Liver (tissue), 10 donors: ENCODE measurements at places on chromosomes 5 and 9. TPM values are rescaled to one million over a fixed set of nuclear protein-coding genes. Genes with fewer than 3 reads are reported as not detected.

GRCh38 chr5:177496727-177497291, 595 bp downstream of the PDLIM7 start:
- peak overlapping the region; percentile 64 for H3K27ac ChIP-seq
- H3K4me3 ChIP-seq, result peak overlapping the region; percentile 59
- no peaks in the 10 kb centered on the region for H3K36me3 ChIP-seq
- no peak for DNase-seq
- peaks cover 14% of the 10 kb centered on the region for H3K4me1 ChIP-seq

DNA sequence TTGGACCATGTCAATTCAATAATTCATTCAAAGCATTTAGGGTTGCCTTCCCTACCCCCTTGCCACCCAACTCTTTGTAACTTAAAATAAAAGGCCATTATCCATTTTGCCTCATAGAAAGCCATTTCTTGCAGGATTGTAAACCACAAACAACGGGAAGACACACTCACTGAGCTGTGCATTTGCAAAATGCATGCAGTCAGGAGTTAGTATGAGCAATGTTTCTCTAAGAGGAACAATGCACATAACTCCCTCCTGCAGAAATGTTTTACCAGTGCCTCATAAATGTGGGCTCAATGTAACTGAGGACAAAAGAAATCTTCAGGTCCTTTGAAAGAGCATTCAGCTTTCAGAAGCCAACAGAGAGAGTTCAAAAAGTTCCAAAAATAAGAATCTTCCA, 98.5 kb upstream of the ABCA1 start:
- no peak for DNase-seq
- no peaks in the 10 kb centered on the region for H3K36me3 ChIP-seq
- H3K4me3 ChIP-seq, result no peak overlapping the region
- no peak overlapping the region for H3K27ac ChIP-seq
- no peaks in the 10 kb centered on the region for H3K4me1 ChIP-seq

DNA sequence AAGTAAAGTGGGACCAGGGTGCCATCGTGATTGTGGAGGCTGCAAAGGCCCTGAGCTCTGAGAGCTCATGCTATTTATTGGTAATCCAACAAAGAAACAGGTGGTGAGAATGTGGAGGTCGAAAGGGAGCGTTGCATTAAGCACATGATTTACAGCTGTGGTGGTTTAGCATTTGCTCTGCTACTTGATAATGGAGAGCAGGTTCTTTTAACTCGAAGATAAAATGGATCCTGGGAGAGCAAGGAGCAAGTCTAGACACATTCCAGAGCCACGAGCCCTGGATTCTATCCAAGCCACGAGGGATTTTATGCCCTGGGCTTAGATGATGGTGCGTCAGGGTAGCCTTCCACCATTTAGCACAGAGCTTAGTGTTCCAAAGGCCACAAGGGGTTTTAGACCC, 1710.1 kb upstream of the CDH9 start:
- H3K27ac ChIP-seq, result no peak overlapping the region
- no peak overlapping the region for H3K4me3 ChIP-seq
- no peaks in the 10 kb centered on the region for H3K36me3 ChIP-seq
- no peaks in the 10 kb centered on the region for H3K4me1 ChIP-seq
- no peak for DNase-seq
- no peaks in the 10 kb centered on the region for H3K27me3 ChIP-seq

Gene TAS2R1
- not detected for polyA plus RNA-seq

GRCh38 chr9:22009506-22009867, 382 bp upstream of the CDKN2B start:
- H3K27ac ChIP-seq, result no peak overlapping the region
- DNase-seq, result no peak
- peaks cover 8% of the 10 kb centered on the region for H3K4me1 ChIP-seq

GRCh38 chr9:71058660-71059059, 62.8 kb downstream of the TRPM3 start:
- H3K27ac ChIP-seq, result no peak overlapping the region
- H3K27me3 ChIP-seq, result no peaks in the 10 kb centered on the region

Gene MARCOL
- polyA plus RNA-seq, result not detected

DNA sequence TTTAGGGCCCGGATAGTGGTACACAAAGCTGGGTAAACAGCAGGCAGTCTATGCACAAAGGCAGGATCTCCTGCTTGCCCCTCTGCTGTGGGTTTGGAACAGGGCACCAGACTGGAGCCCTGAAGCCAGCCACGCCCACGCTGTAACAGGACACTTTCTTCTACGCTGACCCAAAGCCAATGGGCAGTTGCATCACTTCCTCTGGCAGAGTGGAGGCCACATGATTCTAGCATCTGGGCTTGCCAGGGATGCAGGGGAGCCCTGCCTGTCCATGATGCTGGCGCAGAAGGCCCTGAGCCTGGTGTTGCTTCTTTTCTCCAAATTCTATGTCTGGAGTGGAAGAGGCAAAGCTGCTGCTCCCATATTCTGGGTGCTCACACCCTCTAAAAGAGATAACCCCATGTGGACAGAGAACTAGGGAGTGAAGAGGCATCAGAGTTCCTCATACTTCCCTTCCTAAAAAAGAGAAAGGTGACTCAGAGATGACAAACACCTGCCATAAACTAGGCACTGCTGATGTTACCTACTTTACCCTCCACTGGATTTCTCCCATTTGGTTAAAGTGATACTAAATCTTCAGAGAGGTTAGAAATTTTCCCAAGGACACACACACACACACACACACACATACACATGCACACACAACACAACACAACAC, 260.3 kb upstream of the KLF4 start:
- no peaks in the 10 kb centered on the region for H3K27me3 ChIP-seq
- no peak overlapping the region for H3K4me3 ChIP-seq
- H3K4me1 ChIP-seq, result peaks cover 24% of the 10 kb centered on the region
- no peak for DNase-seq

- H3K4me3 ChIP-seq, result no peak overlapping the region
- H3K27ac ChIP-seq, result peak overlapping the region; percentile 5
- H3K4me1 ChIP-seq, result no peaks in the 10 kb centered on the region
Measured at GRCh38 chr9:120916991-120917880, 9.4 kb downstream of the TRAF1 start.

GRCh38 chr9:91033797-91034196, 232.2 kb downstream of the SYK start:
- H3K4me3 ChIP-seq, result no peak overlapping the region
- peaks cover 12% of the 10 kb centered on the region for H3K4me1 ChIP-seq
- DNase-seq, result no peak
- no peaks in the 10 kb centered on the region for H3K27me3 ChIP-seq
- no peaks in the 10 kb centered on the region for H3K36me3 ChIP-seq

- H3K27ac ChIP-seq, result peak overlapping the region; percentile 60
- peaks cover 55% of the 10 kb centered on the region for H3K36me3 ChIP-seq
- no peaks in the 10 kb centered on the region for H3K27me3 ChIP-seq
Measured at GRCh38 chr9:104842698-104843097, 78.8 kb downstream of the NIPSNAP3B start.

Gene HRCT1
- polyA plus RNA-seq, result 2.9 TPM

Gene BRD8
- polyA plus RNA-seq, result 14.8 TPM

Gene TMEM171
- polyA plus RNA-seq, result 1.4 TPM

DNA sequence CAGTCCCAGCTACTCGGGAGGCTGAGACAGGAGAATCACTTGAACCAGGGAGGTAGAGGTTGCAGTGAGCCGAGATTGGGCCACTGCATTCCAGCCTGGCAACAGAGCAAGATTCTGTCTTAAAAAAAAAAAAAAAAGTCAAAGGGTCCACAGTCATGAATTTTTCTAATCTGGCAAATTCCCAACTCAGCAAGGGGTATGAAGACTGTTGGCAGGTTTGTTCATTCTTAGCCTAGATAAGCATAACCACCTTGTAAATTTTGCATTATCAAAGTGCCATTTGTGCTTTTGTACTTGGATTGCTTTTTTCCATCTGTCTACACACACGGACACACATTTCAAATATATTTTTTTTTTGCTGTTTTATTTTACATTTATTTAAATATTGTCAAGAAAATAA, 299.8 kb upstream of the NUDT12 start:
- no peak for DNase-seq
- no peak overlapping the region for H3K27ac ChIP-seq
- H3K4me1 ChIP-seq, result no peaks in the 10 kb centered on the region
- H3K27me3 ChIP-seq, result no peaks in the 10 kb centered on the region
- H3K4me3 ChIP-seq, result no peak overlapping the region

Gene FCN1
- 0.97 TPM for polyA plus RNA-seq

- peaks cover 2% of the 10 kb centered on the region for H3K36me3 ChIP-seq
- H3K27ac ChIP-seq, result no peak overlapping the region
- H3K4me1 ChIP-seq, result no peaks in the 10 kb centered on the region
Measured at GRCh38 chr9:133870598-133871595, 121.2 kb downstream of the VAV2 start.

Gene SPATA6L
- polyA plus RNA-seq, result 1.8 TPM

DNA sequence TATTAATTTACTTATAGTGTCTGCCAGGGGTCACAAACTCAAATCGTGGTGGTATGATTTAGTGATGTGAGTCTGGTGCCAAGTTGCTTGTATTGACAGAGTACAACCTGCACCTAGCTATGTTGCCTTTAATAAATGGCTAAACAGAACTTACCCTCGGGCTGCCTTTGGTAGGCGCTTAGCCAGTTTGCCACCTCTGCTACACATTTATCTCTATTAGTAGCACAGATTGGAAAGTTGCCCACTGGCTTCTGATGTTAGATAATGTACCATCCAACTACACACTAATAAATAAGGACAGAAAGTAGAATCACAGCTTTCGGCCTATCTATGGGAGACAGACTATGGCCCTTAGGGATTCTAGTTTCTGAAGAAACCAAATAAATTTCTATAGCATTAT, 368.4 kb downstream of the MAN2A1 start:
- no peak for DNase-seq
- no peak overlapping the region for H3K27ac ChIP-seq
- H3K36me3 ChIP-seq, result no peaks in the 10 kb centered on the region
- no peak overlapping the region for H3K4me3 ChIP-seq
- peaks cover 3% of the 10 kb centered on the region for H3K4me1 ChIP-seq

DNA sequence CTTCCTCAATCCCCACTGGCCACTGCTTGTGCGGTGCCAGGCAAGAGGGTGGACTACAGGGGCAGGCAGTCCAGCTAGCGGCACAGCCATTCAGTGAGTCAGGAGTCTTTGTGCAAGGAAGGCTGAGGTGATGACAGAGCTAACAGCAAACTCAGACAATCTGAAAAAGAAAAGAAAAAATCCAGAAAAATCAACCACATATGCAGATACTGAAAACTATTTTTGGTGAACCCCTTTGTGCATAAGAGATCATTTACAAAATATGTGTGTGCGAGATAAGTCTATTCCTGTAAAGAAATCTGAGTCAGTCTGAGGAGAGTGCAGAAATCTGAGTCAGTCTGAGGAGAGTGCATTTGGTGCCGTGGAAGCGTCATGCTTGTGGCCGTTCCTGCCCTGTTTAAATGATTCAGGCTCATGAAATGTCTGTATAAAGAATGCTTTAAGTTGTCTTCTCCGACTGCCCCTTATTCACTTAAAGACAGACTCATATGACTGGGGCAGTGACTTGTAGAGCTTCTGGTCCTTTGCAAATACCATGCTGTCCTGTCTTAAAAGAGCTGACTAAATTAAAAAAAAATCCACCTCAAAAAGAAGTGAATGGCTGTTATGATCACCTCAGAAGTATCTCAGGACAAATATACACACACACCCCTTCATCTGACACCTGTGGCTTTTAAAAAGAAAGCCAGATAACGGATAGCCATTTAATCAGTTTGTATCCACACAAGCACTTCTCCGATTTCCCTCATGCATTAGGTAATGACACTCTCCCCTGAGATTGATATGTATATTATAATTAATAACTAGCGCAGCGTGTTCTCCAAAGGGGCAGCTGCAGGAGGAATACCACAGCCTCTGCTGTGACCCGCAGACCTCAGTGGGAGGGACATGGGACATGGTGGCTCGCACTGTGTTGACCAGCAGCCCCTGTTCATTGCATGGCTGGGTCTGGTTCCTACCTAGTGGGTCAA, 47.3 kb downstream of the TRIO start:
- H3K27me3 ChIP-seq, result no peaks in the 10 kb centered on the region
- no peak overlapping the region for H3K4me3 ChIP-seq
- no peaks in the 10 kb centered on the region for H3K36me3 ChIP-seq
- DNase-seq, result no peak
- peaks cover 9% of the 10 kb centered on the region for H3K4me1 ChIP-seq

DNA sequence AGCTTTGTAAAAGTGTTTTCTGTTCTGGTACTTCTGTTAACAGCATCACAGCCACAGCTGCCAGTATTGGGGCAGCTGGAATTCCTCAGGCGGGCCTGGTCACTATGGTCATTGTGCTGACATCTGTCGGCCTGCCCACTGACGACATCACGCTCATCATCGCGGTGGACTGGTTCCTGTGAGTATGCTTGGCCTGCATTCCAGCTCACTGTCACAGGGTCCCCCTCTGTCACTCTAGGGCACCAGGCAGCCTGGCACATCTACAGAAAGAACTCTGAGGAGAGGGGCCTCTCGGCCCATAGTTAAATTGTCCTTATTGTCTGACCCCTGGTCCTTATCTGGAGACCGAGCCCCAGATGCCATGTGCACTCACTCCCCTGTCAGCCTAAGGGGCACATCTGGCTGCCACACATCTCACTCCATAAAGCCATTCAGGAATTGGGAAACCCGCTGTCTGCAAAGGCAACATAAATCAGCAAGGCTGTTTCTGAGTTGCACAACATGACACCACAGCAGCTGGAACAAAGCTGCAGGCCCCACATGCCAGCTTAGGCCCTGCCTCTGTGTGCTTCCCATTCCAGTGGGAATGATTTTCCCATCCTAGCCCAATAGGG, 77.5 kb downstream of the SLC1A3 start:
- H3K27me3 ChIP-seq, result no peaks in the 10 kb centered on the region
- H3K36me3 ChIP-seq, result no peaks in the 10 kb centered on the region
- no peak overlapping the region for H3K4me3 ChIP-seq
- no peak for DNase-seq
- no peak overlapping the region for H3K27ac ChIP-seq

GRCh38 chr5:120684213-120684612, 220.1 kb downstream of the PRR16 start:
- H3K27ac ChIP-seq, result no peak overlapping the region
- DNase-seq, result no peak
- peaks cover 2% of the 10 kb centered on the region for H3K27me3 ChIP-seq
- no peaks in the 10 kb centered on the region for H3K36me3 ChIP-seq

DNA sequence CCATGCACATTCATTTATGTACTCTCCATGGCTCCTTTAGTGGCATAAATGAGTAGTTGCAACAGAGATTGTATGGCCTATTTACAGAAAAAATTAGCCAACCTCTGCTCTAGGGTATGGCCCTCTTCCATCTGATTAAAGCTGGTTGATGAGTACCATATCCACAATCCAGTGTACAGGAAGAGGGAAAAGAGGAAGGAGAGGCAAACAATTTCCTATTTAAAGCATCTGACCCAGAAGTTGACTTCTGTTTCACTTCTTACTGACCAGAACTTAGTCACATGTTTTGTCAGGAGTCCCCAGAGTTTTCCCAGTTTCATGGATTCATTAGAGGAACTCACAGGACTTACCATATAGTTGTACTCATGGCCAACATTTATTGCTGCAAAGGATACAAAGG, 68.6 kb upstream of the STARD4 start:
- no peak overlapping the region for H3K27ac ChIP-seq
- H3K27me3 ChIP-seq, result no peaks in the 10 kb centered on the region
- no peaks in the 10 kb centered on the region for H3K36me3 ChIP-seq
- no peak overlapping the region for H3K4me3 ChIP-seq
- DNase-seq, result no peak

GRCh38 chr9:36132086-36132485, 4.4 kb upstream of the GLIPR2 start:
- H3K36me3 ChIP-seq, result no peaks in the 10 kb centered on the region
- H3K4me1 ChIP-seq, result peaks cover 15% of the 10 kb centered on the region
- H3K27me3 ChIP-seq, result no peaks in the 10 kb centered on the region
- no peak overlapping the region for H3K27ac ChIP-seq
